ENCODE measurements at places on chromosomes 7 and 10. TPM values are rescaled to one million over a fixed set of nuclear protein-coding genes. Genes with fewer than 3 reads are reported as not detected.

ASZ1 gene
- not detected for total RNA-seq

PPP1R3C gene
- total RNA-seq, result 175 TPM

LRRC18 gene
- total RNA-seq, result not detected

SLC18A3 gene
- total RNA-seq, result not detected

ZNF467 gene
- total RNA-seq, result under 0.01 TPM

NPVF gene
- total RNA-seq, result not detected

INSYN2A gene
- total RNA-seq, result 0.13 TPM

AZGP1 gene
- total RNA-seq, result not detected

CHST3 gene
- 36.1 TPM for total RNA-seq

MET gene
- 84.0 TPM for total RNA-seq

ENKUR gene
- total RNA-seq, result 0.78 TPM

PVRIG gene
- total RNA-seq, result not detected

WNT16 gene
- total RNA-seq, result under 0.01 TPM

IDI2 gene
- total RNA-seq, result not detected
